ENCODE measurements at places on chromosomes 11 and 22.

- DNase-seq = no peak
Measured at GRCh38 chr22:45212992-45213751, 27.5 kb downstream of the KIAA0930 start.

GRCh38 chr11:16792426-16792825 is 54.0 kb downstream of the C11orf58 start:
- DNase-seq = no peak

DNA sequence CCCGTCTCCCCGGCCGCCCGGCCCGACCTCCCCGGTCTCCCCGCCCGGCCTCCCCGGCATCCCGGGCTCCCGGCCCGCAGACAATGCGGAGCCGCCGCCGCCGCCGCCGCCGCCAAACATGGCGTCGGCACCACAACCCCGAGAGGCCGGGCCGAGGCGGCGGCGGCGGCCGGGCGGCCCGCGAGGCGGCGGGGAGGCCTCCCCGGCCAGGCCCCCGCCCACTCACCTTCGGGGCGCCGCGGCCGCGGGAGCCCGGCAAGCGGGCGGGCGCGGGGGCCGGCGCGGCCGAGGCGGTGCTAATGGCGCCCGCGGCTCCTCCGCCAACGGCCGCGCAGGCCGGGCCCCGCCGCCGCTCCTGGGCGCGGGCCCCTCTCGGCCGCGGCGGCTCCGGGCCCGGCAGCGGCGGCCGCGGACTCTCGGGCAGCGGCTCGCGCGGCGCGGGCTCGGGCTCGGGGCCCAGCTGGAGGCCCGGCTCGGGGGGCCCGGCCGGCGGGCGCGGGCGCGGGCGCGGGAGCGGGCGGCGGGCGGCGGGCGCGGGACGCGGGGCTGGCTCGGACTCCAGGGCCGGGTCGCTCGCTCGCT is 311 bp downstream of the BRD1 start:
- DNase-seq = no peak

DNA sequence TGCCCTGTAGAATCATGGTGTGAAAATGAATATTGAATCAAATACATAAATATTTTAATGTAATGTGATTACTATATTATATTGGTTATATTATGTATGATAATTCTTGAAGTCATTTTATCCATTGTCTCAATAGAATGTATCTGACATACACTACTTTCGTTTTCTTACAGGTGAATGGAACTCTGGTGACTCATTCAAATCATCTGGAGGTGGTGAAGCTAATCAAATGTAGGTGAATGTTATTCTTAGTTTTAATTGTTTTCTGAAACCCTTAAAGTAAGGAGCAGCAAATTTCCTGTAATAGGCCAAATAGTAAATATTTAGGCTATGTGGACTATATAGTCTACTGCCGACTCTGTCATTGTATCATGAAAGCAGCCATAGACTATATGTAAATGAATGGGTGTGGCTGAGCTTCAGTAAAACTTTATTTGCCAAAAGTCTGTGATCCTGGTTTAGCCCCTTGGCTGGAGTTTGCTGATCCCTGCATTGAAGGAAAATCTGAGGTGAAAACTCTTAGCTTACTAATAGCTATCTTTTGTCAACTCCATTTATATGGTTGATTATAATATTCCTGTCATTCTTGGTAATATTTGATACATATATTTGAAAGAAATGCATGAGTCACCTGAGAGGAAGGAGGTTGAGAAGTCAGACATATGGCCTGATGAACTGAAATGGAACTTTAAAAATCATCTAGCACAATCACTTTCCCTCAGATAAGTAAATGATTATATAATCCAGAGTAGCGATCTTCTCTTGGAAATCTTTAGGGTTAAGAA is 87.2 kb upstream of the GRIK4 start:
- DNase-seq = no peak

- no peak for DNase-seq
Measured at GRCh38 chr22:19851291-19852176, 3.1 kb downstream of the GNB1L start.

GRCh38 chr22:31089160-31090100 is 8.3 kb downstream of the SMTN start:
- DNase-seq = peak; percentile 29

GRCh38 chr11:33643167-33643824 is 57.3 kb downstream of the C11orf91 start:
- DNase-seq = no peak
